ENCODE measurements at places on chromosomes 6 and 20. TPM values are rescaled to one million over a fixed set of nuclear protein-coding genes. Genes with fewer than 3 reads are reported as not detected.

Gene PERP
- total RNA-seq, result 26.0 TPM

Gene PSORS1C2
- total RNA-seq, result not detected

GRCh38 chr6:99905209-99906106 lies 88.6 kb downstream of the MCHR2 start:
- DNase-seq, result peak; percentile 46

Gene NPEPL1
- 4.1 TPM for total RNA-seq

- DNase-seq, result no peak
These were observed 962.1 kb downstream of the GRIK2 start for GRCh38 chr6:102355578-102355977.

- no peak for DNase-seq
These were observed 244.3 kb upstream of the CHD6 start for GRCh38 chr20:41862476-41862875.

Gene EDN3
- total RNA-seq, result not detected

DNA sequence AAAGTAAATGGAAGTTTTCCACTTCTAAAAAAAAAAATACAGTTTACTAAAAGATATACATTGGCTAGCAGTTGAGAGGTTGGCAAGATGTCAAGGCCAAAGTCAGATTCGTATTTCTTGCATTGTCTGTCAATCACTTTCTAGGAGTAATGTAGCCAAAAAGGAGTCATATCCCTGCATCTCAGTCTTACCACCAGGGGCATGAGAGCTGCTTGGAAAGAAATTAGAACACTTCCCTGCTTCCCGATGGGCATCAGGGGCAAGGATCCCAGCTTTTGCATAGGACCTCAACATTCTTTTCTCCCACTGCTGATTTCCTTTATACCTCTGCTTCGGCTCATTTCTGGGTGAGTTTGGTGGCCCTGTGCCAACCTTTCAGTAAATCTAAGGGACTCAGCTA lies 581.0 kb upstream of the MAP3K7 start:
- peak; percentile 3 for DNase-seq

- DNase-seq, result no peak
These were observed 366.8 kb upstream of the KHDRBS2 start for GRCh38 chr6:62652692-62653328.
